ENCODE measurements at places on chromosomes 1 and 21.

- DNase-seq, result no peak
These were observed 90.7 kb downstream of the CDC7 start for GRCh38 chr1:91591175-91591974.

DNA sequence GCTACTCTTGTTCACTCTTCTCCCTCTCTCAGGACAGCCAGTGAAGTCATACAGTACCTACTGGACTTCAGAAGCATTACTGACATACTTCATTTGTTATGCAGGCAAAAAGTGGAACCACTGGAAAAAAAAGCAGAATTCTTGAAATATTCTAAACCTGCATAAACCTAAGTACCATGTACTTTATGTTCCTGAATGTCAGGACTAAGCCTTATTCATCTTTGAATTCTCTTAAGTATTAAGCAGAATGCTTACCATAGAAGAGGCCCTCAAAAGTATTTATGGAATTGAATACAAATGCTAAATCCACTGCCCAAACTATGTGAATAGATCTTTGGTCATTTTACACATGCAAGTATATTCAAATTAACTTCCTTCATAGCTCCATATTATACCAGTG lies 7.8 kb downstream of the PSMB2 start:
- DNase-seq, result no peak

DNA sequence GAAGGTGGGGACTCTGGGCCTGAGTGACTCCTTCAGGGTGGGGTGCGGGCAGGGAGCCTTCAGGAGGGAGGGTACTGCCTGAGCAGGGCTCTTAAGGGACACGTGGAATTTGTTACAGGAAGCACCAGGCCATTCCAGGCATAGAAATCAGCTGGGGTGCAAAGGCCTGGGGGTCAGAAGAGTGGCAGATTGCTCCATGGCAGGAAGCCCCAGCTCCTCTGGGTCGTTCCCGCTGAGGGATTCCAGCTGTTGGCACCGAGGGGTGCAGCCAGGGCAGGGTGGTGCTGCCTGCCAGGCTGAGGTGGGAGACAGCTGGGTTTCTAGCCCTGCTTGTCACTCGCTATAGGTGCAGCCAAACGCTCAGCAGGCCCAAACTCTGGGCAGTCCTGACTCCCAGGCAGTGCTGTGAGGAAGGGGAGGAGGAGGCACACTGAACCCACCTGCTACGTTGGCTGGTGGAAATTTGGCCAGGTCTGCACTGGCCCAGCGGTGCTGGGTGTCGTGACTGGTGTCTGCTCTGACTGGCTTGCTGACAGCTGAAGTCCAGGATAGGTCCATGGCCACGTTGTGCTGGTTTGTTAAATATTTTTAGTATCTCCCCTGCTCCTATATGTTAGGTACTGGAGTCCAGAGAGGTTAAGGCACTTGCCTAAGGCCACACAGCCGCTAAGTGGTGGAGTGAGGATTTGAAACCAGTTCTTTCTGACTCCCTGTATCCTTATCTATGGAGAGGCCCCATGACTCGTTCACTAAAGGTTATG lies 19.3 kb downstream of the TNFRSF1B start:
- DNase-seq, result no peak

DNA sequence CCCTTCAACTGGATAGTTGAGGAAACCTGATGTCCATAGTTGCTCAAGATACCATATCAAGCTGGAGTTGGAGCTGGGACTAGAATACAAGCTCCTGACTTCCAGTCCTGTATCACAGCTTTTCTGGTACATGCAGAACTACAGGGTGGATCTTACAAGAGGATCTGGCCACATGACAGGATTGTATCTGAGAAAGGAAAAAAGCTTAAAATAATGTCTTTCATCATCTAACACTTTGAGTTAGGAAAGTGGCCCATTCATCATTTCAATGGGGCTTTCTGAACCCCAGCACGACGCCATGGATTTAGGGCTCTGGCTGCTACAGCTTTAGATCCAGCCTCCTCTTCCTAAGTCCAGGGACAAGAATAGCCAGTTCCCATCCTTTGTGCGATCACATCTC lies 46.9 kb downstream of the RASSF5 start:
- DNase-seq, result no peak

DNA sequence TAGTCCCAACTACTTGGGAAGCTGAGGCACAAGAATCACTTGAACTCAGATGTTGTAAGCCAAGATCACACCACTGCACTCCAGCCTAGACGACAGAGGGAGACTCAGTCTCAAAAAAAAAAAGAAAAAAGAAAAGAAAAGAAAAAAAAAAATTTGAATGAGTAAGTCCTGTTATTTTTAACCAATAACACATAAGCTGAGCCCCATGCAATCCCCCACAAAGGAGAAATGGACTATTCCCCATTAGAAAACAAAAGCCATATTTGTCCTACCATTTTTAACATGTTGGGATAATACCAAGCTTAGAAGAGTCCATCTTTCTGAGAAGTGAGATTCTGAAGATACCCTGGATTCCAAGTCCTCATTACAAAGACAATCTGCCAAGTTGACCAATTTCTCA lies 32.4 kb downstream of the LTN1 start:
- no peak for DNase-seq

DNA sequence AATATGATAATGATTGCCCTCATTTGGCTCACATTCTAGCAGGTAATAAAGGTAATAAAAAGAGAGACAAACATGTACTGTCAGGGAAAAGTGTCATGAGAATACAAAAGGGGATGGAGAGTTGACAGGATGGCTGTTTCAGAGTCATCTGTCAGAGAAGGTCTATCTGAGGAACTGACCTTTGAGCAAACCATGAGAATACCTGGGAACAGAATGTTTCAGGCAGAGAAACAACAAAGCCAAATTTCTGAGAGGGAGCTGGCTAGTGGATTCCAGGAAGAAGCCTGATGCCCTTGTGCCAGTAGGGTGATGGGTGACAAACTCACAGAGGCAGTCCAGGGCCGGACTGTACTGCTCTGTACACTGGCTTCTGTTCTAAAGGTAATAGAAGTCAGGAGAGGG lies 107.2 kb downstream of the C1orf21 start:
- no peak for DNase-seq

DNA sequence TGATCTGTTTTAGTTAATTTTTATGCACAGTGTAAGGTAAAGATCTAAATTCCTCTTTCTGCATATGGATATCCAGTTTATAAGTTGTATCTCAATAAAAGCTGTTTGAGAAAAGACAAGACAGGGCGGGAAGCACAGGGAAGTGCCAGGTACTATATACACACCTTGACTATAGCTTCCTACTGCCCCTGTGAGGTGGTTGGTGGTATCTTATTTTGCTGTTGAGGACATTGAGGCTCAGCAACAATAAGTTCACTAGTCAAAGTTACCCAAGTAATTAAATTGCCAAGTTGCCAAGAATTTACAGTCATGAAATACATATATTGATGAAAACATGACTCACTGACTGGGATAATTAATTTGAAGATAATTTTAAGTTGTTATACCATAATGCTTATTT lies 109.1 kb downstream of the CD247 start:
- no peak for DNase-seq

GRCh38 chr1:156961709-156962108 lies 41.3 kb downstream of the LRRC71 start:
- no peak for DNase-seq

DNA sequence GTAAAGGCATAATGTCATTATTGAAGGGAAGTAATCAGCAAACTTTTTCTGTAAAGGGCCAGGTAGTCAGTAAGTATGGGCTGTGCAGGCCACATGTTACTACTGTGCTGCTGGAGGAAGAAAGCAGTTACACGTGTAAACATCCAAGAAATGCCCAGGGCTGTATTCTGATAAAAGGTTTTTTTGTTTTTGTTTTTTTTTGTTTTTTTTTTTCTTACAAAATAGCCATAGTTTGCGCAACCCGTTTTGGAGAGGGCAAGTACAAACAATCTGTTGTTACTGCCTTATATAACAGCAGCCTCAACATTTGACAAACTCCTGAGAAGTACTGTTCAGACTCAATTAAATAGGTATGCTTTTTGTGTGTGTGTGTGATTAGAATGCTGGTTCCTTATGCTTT lies 26.7 kb upstream of the MTMR11 start:
- DNase-seq, result no peak

DNA sequence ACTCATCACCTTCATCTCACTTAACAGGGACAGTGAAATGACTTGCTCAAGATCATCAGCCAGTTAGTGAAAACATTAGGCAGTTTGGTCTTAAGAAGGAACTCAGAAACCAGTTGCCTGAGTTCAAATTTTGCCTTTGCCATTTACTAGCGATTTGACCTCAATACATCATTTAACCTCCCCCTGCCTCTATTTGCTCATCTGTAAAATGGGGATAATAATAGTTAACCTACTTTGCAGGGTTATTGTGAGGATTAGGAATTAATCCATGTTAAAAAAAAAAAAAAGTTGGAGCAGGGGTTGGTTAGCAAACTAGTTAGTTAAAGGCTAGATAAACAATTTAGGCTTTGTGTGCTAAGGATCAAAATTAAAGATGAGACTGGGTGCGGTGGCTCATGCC lies 10.6 kb upstream of the TACSTD2 start:
- DNase-seq, result no peak

GRCh38 chr1:16246961-16247360 lies 10.0 kb upstream of the CPLANE2 start:
- DNase-seq, result no peak

DNA sequence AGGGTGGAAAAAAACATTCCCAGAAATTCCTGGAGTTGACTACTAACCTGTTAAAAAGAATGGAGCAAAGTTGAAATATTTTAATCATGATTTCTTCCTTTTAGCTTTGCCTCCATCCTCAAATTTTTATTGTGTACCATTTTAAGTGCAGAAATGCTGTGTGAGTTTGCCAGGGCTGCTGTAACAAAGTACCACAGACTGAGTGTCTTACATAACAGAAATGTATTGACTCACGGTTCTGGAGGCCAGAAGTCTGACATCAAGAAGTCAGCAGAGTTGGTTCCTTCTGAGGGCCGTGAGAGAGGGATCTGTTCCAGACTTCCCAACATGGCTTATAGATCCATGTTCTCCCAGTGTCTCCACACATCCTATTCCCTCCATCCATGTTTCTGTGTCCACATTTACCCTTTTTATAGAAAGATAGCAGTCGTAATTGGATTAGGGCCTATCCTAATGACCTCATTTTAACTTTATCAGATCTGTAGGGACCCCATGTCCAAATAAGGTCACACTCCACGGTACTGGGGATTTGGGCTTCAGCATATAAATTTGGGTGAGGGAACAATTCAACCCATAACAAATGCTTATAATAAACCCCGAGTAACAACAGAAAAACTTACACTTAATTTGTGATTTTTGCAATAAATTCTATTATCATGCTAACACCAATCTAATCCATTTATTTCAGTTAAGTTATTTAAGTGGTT lies 12.7 kb downstream of the SNX7 start:
- DNase-seq, result no peak

DNA sequence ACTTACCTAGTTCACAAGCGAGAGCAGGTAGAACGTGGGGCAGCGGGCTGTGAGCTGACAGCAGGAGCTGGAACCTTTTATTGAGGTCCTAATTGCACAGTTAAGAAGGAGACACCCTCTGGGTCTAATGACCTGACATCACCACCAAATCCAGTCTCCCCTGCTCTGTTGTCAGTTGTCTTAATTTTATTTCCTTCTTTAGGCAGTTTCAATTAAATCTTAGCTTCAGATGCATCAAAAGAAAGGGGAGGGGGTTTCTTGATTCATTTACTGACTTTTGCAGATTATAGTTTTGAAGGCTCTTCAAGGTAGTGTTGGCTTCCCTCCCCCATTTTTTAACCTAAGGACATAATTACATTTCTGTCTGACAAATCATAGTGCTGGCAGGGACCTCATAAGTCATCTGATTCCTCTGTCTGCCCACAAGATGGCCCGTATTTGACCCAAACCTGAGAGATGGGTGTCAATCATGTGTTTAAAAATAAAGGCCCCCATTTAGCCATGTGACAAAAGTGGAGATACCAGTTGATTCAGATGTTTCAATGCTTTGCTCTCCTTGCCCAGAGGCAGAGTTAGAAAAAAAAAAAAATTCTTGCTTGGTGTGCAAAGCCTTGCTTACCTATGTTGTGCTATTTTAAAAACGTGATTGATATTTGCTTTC lies at the start of gene TCHHL1:
TCHHL1 (minus strand) TSS at position 51 of the 661 bp plus-strand sequence. CDS start 921 bp downstream, outside the sequence.
- DNase-seq, result no peak

GRCh38 chr1:30126848-30127247 lies 596.5 kb downstream of the MATN1 start:
- no peak for DNase-seq

DNA sequence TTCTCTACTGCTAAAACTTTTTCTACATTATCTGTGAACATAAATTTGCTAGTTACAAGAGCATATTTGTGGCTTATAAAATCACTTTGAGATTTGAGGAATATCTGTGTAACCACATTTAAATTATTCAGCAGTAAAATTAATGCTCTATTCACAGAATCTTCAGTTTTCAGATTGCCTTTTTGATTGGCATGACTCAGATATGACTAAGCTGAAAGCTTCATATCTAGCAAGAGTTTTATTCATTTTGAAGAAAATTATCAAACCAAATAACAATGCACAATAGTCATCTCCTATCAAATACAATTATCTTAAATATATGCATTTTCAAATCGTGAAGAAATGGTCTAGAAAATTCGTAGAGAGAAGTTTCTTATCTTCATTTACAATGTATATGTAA lies 1498.2 kb upstream of the B3GALT2 start:
- DNase-seq, result no peak

- no peak for DNase-seq
These were observed 129.6 kb downstream of the PRDM16 start for GRCh38 chr1:3198371-3199271.

DNA sequence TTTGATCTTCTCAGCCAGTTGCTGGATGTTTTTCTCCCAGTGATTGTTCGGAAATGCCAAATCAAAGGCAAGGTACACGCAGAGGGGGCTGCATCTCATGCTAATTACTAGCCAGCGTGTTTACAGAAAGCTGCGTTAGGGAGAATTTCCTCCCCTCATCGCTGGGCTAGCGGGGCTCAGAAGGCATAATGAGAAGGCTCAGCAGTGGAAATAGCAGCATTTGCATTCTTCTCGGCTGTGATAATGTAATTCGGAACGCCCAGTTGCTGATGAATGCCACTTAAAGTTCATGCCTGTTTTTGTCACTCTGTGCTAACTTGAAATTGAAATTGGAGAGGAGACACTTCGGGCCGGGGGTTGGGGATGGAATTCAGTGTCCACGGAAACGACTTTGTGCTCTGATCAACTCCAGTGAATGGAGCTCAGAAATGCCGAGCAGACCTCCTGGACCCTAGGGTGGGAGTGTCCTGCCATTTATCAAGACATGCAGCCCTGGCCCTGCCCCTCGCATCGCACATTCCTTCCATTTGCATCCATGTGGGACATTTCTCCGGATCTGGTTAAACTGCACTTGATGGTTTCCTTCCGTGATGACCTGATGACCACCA lies 313.4 kb upstream of the C1orf174 start:
- no peak for DNase-seq

GRCh38 chr21:33265664-33266049 lies 510 bp upstream of the IL10RB start:
- no peak for DNase-seq

DNA sequence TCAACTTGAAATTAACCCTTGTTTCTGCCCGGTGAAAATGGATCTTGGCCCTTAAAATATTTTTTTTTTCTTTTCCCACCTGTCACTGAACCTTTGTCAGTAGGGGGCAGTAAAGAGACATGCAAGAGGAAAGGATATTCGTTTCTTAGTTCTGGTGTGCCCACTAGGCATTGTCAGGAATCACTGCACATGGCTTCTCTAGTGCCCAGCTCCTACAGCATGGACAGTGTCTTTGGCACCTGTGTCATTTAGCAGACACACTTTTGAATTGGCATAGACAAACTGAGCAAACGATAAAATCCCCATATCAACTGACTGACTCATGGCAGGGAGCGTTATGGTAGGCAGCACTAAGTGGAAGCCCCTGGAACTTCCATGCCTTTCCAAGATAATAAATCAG lies 1048.1 kb downstream of the BRINP3 start:
- no peak for DNase-seq
